Activated CD4-positive, alpha-beta T cell treated with anti-CD3 and anti-CD28 coated beads for 4 hours (primary cell): ENCODE measurements at places on chromosomes 2 and 18.

DNA sequence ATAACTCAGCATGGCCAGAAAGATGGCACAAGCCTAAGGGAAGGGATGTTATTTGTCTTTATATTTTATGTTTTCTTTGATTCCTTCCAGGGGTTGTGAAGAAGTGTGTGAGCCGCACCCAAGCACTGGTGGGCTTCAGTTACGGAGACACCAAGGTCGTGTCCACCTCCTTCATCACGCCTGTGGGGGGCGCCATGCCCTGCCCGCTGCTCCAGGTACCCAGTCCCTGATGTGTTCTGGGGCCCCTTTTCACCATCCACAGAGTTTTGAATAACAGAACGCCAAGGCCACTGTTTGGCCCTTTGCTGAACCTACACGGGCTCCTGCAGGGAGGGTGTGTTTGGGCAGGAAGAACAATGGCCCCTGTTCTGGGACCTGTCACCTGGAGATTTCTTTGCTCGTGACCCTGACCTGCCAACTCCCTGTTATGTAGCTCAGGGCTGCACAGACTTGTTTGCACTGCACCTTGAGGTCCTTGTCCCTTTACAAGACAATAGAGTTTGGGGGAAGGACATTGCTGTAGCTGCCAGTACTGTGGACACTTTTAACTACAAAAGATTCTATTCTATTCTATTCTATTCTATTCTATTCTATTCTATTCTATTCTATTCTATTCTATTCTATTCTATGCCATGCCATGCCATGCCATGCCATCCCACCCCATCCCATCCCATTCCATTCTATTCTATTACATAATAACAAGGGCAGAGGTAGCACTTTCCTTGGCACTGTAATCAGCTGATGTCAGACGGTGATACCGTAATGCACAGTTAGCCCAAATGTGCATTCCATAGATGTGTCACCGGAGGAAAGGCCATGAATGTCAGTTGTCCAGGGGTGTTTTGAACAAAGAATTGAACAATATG lies 48.2 kb upstream of the CNGA3 start:
- DNase-seq, result no peak

GRCh38 chr2:129778584-129778877 lies 200.9 kb upstream of the RAB6C start:
- no peak for DNase-seq

DNA sequence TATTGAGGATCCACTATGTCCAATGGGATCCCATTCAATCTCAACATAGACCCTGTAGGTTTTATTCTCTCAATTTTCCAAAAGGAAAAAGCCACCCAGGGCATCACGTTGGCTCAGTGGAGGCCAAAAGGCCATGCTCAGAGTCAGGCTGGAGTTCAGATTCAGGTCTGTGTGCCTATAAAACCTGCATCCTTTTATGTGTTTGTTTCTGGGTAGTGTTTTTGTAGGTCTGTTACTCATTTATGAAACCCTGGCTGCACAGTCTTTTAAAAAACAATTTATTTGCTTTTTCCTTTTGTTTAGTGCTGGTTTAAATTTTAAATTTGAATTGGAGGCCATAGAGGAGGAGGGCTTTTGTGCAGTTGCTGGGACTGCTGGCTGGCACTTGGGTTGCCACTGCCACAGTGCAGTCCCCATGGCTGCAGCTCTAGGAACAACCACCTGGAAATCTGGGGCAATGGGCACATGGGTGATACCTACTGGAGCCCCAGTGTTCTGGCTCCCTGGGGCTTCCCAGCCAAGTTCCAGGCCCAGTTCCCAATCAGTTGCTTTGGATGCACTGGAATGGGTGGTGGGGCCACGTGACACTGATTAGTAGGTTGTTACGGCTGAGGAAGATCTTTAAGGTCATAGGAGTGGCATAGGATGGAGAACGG lies 31.3 kb downstream of the IL1R2 start:
- DNase-seq, result no peak

DNA sequence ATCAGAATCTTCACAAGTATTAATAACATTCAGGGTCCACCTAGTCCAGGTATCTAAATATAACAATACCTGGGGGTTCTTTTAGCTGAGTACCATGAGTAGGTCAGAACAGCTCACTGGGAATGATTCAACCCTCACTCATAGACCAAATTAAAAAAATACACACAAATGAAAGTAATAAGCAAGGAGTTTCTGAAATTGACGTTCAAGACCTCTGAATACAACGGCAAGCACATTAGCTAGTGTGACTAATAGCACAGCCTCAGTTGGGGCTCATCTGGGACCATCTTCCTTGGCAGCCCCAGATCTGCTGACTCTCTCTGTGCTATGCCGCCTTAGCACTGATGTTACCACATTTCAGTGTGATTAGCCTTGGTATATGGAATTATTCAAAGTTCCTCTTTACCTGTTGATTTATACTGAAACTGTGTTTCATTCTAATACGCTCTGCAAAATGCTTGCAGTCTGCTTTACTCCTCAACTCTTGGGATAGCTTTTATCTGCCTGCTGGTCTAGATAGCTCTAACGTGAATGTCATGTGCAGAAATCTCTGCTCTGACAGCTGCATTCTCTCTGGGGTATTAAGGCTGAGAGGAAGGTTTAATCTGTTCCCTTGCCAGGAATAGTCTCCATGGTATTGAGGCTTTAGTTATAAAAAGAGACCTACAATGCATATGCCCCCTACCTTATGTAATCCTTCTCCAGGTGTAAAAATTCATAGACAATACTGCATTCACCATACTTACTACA lies 153.3 kb downstream of the METTL4 start:
- DNase-seq, result no peak

GRCh38 chr2:73822276-73822675 lies 6.5 kb upstream of the STAMBP start:
- no peak for DNase-seq

- DNase-seq, result no peak
These were observed 207.4 kb upstream of the HDAC4 start for GRCh38 chr2:239608260-239608659.

DNA sequence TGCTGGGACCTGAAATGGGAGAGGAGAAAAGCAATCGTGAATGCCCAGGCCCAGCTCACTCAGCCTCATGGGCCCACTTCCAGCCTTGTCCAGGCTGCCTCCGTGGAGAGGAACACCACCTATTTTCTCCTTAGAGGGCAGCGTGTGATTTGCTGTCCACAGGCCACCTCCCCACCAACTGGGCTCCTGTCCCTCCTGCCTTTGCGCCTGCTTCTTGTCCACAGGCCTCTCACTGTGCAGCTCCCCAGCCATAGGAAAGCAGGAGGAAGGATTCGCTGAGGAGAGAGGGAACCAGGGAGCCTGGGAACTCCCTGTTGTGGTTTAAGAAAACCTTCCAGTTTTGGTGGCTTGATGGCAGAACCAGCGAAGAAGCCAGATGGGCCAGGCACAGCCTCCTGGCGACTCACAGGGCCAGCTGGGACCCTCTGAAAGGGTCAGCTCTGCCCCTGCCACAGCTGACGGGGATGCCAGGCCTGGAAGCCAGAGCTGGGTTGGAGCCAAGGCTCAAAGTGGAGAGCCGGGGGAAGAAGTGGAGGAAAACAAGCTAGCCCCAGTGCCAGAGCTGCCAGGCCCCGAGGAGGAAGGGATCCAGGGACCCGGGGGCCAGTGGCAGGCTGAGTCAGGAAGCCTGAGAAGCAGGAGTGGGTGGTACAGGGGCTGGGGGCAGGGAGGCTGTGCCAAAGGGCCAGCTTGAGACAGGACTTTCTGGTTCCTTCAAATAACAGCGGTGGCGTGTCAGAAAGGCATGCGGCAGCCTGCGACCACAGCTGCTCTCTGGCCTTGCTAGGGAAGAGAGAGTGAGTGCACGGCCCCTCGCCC lies 9.9 kb downstream of the TMBIM1 start:
- no peak for DNase-seq

GRCh38 chr2:82224301-82224940 lies 1919.9 kb upstream of the LRRTM1 start:
- no peak for DNase-seq

DNA sequence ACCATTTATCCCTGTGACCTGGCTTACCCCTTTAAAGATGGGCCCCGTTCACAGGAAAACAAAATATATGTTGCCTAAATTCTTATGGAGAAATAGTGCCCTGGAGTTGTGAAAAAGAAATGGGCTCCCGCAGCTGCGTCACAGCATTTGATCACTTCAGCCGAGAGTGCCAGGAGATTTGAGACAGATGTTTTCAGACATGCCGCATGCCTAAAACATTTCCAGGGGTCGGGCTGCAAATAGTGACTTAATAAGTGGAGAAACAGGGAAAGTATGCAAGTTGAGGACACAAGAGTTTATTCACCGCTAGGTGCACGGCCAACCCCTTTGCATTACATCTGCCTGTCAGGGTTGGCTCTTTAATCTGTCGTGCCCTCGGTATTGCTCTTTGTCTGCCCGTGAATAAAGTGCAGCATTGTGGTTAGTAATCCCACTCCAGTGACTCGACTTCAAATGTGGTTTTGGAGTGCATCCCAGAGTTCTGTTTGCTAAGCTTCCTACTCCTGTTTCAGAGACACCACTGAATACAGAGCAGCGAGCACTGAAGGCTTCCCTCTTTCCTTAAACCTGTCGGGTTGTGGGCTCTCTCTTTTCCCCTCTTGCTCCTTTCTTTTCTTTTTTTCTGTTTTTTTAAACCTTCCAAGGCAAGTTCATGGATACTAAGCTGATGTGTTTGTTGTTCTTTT lies 187.5 kb downstream of the LTBP1 start:
- no peak for DNase-seq

DNA sequence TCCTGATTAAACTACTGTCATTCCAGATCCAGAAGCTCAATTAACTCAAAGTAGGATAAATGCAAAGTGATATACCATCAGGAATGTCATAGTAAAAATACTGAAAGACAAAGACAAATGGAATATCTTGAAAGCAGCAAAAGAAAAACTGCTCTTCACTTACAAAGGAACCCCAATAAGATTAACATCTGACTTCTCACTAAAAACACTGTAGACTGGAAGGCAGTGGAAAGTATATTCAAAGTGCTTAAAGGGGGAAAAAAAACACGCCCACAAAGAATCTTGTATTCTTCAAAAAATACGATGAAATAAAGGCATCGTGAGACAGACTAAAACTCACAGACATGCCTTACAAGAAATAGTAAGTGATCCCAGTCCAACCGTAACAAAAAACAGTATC lies 195.7 kb downstream of the DOK6 start:
- no peak for DNase-seq
